Dermis blood vessel endothelial cell (primary cell): ENCODE measurements at places on chromosomes 4 and X. TPM values are rescaled to one million over a fixed set of nuclear protein-coding genes. Genes with fewer than 3 reads are reported as not detected.

DNA sequence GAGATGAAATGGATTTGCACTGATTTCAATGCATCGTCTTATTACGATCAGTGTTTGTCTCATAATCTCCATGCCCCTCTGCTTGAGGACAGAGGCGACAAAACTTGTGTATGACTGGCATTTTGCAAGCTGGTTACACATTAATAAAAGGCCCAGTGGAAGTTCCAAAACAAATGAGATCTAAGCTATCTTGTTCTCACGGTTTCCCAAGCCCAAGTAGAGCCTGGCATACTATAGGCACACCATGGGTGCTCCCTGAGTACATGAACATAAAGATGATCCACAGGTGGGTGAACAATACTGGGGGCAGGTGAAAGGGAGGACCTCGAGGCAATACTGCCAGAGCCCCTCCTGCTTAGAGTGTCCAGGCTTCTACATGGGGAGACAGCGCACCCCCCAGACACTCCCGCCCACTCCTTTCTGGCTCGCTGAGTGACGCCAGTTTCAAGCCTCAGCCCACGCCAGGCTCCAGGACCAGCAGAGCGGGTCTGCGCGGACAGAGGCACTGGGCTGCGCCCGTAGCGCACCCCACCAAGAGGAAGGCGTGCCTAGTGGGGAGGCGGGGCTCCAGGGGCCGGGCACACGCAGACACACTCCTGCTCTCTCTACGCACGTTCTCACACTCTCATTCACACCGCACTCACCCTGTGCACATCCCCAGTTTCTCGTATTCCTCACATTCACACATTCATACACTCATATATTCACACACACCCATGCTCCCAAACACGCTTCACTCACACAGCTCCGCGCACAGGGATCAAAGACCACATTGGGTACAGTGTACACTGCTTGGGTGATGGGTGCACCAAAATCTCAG, 8.9 kb upstream of the GSX2 start:
- peak; percentile 50 for DNase-seq

- no peak for DNase-seq
These were observed 124.1 kb upstream of the AFF2 start for GRCh38 chrX:148376342-148376741.

DNA sequence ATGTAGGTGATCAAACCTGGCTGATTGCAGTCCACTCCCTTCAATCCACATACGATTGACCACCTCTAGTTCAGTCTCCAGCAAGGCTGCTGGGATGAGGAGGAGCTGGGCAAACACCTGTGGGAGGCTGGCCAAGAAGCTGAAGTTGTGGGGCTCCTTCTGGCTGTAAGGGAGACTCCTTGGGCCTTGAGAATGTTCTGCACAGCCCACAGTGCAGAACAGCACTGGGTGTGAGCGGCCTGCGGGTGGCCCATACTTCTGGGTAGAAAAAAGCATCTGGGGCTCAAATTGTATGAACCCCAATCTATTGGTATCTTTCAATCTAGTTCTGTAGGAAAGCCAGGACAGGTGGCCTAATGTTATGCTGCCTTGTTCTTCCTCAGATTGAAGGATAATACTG, 1608.8 kb upstream of the PCDH10 start:
- no peak for DNase-seq

DNA sequence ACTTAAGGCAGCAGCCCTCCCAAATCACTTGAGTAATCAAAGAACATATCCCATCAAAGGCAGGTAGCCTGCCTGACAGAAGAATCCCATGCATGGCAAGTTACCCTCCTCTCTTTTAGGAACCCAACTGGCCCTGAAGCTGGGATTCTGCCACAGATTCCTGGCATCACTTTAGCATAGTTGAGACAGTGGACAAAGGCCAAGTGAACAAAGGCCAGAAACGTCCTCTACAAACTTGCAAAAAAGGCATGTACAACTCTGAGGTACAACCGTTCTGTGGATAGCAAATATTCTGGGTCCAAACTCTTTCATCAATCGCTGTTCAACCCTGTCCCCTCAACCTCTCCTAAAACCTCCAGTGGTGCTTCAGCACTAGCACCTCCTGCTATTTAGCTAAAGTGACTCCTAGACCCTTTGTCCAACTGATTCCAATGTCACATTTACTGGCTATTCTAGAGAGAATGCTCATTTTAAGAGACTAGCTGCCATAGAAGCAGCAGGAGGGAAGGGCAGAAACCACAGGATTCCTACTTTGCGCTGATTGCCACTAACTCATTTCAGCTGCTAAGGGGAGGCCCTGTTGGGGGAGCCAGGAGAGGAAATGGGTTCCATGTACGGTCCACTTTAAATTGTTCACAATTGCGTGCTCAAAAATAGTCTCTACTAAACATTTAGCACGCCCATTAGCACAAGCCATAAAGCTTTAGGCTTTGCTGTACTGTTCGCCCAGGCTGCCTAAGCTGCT, 105.9 kb downstream of the SHROOM4 start:
- no peak for DNase-seq

GRCh38 chr4:27908356-27908755, 1047.7 kb downstream of the STIM2 start:
- DNase-seq, result no peak

GRCh38 chr4:147518846-147519767, 38.2 kb downstream of the EDNRA start:
- peak; percentile 86 for DNase-seq

- no peak for DNase-seq
These were observed 994.1 kb downstream of the PCDH7 start for GRCh38 chr4:31714238-31714637.

The GAGE12F gene
- not detected in 2 replicates for total RNA-seq

The FAM156A gene
- 5.6 and 9.2 TPM in 2 replicates for total RNA-seq

The DUSP9 gene
- total RNA-seq, result 0.05 and 0.17 TPM in 2 replicates

The EVC2 gene
- total RNA-seq, result 8.7 and 11.9 TPM in 2 replicates
